ENCODE measurements at places on chromosomes 5 and 9.

- DNase-seq, result no peak
Measured at GRCh38 chr9:74953235-74953751, 581 bp upstream of the C9orf40 start.

- DNase-seq, result no peak
Measured at GRCh38 chr5:135743705-135744411, 90.6 kb upstream of the SLC25A48 start.

- DNase-seq, result no peak
Measured at GRCh38 chr5:179273441-179274145, 71.7 kb downstream of the ADAMTS2 start.

GRCh38 chr9:113875459-113876150, 504 bp upstream of the ZNF618 start:
- DNase-seq, result no peak

DNA sequence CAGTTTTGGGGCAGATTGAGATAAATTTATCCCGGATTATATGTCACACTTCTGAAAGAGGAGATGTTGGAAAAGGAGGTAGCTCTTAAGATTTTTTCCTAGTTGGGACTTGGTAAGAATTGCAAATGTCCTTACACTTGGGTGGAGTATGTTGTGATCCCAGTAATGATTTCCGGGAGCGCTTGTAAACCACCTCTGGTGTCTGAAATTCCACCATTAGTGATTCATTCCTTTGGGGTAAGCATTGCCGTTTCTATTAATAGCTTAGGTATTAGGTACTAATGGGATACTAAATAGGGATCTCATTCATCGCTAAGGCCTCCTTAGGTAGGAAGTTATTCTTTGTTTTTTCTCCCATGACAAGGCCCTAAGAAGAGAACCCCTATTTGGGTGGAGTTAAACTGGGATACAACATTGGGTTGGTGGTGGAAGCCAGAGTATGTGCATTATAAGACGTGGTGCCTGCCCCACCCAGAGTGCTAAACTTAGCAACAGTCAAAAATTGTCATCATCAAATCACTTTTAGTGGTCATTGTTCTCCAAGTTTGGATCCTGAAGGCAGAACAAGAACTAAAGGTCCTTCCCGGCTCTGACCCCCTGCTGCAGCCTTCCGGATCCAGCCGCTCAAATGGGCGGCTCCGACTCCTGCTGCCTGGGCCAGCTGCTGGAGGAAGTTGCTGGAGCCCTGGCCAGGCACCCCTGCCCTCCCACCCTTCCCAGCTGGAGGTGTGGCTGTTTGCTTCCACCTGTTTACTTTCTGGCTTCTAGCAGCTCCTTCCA, 31.7 kb upstream of the DAB2IP start:
- no peak for DNase-seq

- no peak for DNase-seq
Measured at GRCh38 chr5:160353379-160353778, 17.0 kb downstream of the C1QTNF2 start.

DNA sequence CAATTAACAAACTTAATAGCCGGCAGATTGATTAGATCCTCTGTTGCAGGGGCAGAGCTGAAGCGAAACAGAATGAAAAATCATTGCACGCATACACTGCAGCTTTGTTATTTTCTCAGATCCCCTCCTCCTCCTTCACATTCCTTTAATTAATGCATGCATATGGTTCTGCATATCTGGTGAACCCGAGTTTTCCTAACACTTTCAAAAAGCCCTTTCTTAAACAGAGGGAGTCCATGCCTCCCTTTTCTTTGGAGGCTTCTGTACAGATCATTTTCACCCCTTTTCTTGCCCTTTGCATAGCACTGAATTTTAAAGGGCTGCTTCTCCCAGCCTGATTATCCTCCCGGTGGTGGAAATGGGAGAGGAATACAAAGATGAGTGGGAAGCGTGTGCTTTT, 136.6 kb upstream of the TBCA start:
- no peak for DNase-seq
